ENCODE measurements at places on chromosomes 3 and 15.

DNA sequence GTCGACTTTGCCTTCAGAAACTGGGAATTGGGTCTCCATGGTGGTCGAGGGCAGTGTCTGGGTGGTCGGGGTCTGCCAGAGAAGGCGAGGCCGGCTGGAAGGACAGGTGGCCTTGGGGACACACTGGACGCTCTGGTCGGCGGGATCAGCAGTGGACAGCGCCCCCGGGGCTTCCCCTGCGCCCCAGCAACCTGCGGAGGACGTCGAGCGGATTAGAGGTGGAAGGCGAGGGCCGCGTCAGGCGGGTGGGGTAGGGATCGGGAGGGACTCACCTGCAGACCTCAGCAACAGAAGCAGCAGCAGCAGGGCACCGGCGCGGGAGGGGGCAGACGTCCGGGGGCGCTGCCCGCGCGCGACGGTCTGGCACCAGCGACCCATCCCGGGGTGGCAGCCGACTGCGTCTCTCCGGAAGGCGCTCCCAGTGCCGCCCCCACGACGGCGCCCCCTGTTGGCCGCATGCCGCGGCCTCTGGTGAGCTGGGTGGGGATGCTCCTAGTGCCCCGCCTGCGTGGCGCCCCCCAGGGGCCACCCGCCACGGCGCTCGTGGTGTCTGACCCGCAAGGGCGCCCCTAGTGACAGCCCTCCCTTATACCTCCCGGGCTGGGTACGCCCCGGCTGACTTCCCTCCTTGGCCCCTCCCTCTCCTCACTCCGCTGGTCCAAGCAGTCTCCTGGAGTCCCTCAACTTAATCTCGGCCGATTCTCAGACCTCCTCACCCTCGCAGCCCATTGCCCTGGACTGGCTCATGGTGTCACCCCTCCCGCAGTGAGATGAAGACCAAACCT lies at the start of gene PRSS50:
TSS of gene PRSS50 (minus strand) at position 423 of the 785 bp plus-strand sequence. CDS start at position 378, 45 bp downstream.
- DNase-seq, result peak; percentile 43

DNA sequence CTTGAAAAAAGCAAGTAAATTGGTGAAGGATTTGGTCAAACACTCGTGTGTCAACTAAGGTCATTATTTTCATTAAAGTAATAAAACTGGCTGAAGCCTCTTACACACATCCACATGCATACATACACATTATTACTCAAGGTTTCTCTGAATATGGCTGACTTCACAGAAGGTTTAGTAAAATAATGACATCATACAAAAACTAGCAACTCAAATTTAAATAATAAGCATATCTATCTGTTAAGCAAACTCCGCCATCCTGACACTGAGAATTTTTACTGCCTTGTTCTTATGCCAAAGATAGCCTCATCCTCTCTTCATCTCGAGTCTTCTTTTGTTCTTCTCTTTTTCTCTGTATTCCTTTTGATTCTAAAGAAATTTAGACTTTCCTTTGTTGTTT lies 739.1 kb downstream of the GBE1 start:
- DNase-seq, result no peak

GRCh38 chr3:116877968-116878367 lies 168.4 kb downstream of the TUSC7 start:
- no peak for DNase-seq

- DNase-seq, result no peak
Measured at GRCh38 chr15:59369597-59369996, 3.1 kb downstream of the MYO1E start.

GRCh38 chr3:168951368-168951767 lies 712.1 kb downstream of the MECOM start:
- DNase-seq, result no peak

GRCh38 chr3:158395421-158395820 lies 175.6 kb upstream of the MLF1 start:
- no peak for DNase-seq

GRCh38 chr3:124881976-124882697 lies 5.0 kb downstream of the ITGB5 start:
- DNase-seq, result no peak

GRCh38 chr3:2583046-2583445 lies 484.4 kb downstream of the CNTN4 start:
- DNase-seq, result no peak

- DNase-seq, result no peak
Measured at GRCh38 chr3:45644063-45644790, 45.0 kb upstream of the SACM1L start.

- no peak for DNase-seq
Measured at GRCh38 chr15:90451053-90451850, 63.2 kb downstream of the IQGAP1 start.

DNA sequence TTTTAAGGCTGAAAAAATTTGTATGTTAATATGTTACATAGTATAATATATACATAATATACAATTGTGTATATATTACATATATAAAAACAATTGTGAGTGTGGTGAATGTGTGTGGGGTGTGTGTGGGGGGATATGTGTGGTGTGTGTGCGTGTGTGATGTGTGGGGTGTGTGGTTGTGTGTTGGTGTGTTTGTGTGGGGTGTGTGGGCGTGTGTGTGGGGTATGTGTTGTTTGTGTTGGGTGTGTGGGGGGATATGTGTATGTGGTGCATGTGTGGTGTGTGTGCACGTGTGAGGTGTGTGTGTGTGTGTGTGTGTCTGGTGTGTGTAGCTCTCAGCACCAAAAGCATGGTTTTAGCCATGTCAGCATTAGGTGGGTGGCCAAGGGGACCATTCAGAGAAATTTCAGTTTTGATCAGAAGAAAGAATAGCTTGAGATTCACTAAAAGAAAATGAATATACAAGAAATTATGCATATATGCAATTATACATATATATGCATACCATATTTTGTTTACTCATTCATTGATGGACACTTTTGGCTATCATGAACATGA lies 118.9 kb downstream of the ALDH1A2 start:
- DNase-seq, result no peak

DNA sequence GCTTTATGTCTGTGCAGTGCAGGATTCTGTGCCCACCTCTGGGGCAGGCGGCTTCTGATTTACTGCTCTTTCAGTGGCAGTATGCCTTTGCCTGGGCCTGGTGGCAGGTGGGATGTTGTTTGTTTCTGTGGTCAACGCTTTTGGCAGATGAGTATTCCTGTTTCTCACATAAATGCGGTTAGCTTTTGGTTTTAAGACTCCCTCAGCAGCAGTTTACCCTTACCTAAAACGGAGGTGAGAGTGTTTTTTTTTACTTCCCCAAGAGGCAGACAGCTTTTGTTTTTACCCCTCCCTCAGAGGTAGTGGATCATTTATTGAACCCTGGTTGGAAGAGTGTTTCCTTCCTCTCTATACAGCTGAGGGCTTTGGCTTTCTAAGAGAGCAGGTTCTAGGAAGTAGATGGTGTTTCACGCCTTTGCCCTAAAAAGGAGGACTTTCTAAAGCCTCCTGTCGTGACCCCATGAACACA lies 134.1 kb upstream of the PLSCR5 start:
- no peak for DNase-seq

- DNase-seq, result no peak
Measured at GRCh38 chr3:12999147-13000140, 73.8 kb downstream of the IQSEC1 start.

- no peak for DNase-seq
Measured at GRCh38 chr15:83248151-83249029, 36.1 kb downstream of the BNC1 start.

DNA sequence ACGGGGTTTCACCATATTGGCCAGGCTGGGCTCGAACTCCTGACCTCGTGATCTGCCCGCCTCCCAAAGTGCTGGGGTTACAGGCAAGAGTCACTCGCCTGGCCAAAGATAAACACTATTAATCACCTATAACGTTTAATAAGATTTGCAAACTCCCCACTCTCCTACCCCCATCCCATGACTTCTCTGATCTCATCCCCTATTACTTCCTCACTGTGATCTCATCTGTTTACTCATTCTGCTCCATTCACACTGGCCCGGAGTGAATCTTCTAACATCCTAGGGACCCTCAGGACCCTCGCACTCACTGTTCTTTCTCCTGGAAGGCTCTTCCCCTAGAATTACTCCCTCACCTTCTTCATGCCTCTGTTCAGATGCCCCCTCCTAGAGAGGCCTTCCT lies 78.9 kb downstream of the DGKG start:
- DNase-seq, result no peak

DNA sequence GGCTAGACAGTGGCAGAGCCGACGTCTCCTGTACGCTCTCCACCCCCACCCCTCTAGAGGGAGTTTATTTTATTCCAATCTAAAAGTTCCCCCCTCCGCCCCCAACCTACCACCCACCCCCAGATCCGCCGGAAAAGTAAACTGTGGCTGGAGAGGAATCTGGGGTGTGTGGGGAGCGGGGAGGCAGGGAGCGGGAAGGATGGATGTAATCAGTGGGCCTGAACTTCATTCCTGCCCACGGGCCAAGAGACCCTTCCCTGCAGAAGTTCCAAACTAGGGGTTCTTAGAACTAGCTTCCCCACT lies 537 bp upstream of the CSRNP1 start:
- DNase-seq, result no peak

GRCh38 chr15:25859838-25860645 lies 3.1 kb downstream of the ATP10A start:
- DNase-seq, result peak; percentile 65

DNA sequence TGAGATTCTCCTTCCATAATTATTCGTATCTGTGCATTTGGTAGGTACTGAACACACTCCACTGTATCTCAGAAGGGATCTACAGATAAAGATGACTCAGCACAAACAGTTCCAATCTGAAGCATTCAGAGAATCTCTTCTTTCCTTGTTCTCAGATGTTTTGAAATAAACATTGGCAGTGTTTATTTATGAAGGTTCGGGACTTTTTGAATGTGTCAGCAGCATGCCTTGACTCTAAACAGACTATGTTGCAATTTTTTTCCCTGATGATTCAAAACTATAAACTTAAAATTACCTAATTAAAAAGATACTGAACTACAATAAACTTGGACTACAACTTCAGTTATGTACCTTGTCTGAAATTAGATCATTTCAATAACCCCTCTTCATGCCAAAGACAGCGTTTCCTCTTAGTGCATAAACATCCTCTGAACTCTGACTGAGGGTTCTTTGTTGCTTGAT lies 612.9 kb upstream of the TBL1XR1 start:
- no peak for DNase-seq

GRCh38 chr15:73900095-73900712 lies 26.1 kb upstream of the LOXL1 start:
- DNase-seq, result no peak

DNA sequence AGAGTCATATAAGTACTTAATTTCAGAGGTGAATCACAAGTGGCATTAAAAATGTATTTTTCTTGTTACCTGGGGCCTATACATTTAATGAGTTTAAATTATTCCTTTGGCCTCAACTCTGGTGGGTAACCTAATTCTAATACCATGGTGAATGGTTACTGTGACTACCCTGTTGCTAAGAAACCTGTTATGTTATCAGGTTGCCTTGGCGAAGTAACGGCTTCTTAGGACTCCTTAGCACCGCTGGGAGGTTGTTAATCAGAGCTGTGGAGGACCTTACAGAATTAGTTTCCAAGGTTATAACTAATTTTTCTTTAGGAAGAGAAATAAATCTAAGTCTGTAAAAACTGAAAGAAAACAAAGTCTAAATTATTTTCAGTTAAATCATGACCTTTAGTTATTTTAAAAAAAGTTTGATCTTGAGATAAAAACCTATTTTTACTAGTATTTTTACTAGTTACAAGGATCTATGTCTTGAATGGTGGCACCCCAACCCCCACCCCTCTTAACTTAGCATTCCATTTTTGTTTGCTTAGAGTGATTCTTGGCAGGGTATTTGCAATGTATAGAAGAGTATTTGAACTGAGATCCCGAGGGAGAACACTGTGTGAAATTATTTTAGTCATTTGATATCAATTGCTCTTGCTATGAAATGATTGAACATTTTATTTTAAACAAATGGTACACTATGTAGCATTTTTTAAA lies 155.5 kb downstream of the FNDC3B start:
- DNase-seq, result no peak
